ENCODE measurements at places on chromosomes 3 and 15. TPM values are rescaled to one million over a fixed set of nuclear protein-coding genes. Genes with fewer than 3 reads are reported as not detected.

- H3K4me3 ChIP-seq, result no peak overlapping the region
- H3K4me1 ChIP-seq, result no peaks in the 10 kb centered on the region
- H3K36me3 ChIP-seq, result no peaks in the 10 kb centered on the region
- no peak for DNase-seq
Measured at GRCh38 chr3:51355891-51356578, 29.1 kb upstream of the MANF start.

DNA sequence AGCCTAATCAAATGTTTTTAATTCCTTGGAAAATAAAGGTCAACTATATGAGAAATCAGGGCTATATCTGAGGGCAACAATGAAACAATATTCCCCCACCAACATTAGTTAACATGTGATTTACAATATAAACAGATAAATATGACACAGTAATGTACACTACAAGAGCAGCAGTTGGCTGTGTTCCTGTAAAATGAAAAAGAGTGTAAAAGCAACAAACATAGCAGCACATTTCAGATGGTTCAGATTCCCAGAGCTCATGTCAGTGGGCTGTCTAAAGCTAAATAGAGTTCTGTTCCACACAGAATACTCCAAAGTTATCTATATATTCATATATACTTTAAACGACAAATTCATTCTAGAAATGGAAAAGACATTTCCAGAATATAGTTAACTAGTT is 42.6 kb downstream of the ANKRD28 start:
- no peaks in the 10 kb centered on the region for H3K27me3 ChIP-seq
- H3K4me3 ChIP-seq, result no peak overlapping the region
- no peak for DNase-seq
- H3K4me1 ChIP-seq, result peaks cover 4% of the 10 kb centered on the region

GRCh38 chr3:16004812-16005211 is 169.7 kb upstream of the GALNT15 start:
- no peaks in the 10 kb centered on the region for H3K36me3 ChIP-seq
- H3K4me1 ChIP-seq, result no peaks in the 10 kb centered on the region
- no peak overlapping the region for H3K27ac ChIP-seq
- no peak overlapping the region for H3K4me3 ChIP-seq
- H3K27me3 ChIP-seq, result no peaks in the 10 kb centered on the region

Gene CFAP100
- not detected for total RNA-seq

Gene TRIM71
- 0.39 TPM for total RNA-seq

GRCh38 chr3:149820183-149820582 is 7.2 kb downstream of the RNF13 start:
- no peak overlapping the region for H3K4me3 ChIP-seq
- H3K27me3 ChIP-seq, result no peaks in the 10 kb centered on the region
- DNase-seq, result no peak

DNA sequence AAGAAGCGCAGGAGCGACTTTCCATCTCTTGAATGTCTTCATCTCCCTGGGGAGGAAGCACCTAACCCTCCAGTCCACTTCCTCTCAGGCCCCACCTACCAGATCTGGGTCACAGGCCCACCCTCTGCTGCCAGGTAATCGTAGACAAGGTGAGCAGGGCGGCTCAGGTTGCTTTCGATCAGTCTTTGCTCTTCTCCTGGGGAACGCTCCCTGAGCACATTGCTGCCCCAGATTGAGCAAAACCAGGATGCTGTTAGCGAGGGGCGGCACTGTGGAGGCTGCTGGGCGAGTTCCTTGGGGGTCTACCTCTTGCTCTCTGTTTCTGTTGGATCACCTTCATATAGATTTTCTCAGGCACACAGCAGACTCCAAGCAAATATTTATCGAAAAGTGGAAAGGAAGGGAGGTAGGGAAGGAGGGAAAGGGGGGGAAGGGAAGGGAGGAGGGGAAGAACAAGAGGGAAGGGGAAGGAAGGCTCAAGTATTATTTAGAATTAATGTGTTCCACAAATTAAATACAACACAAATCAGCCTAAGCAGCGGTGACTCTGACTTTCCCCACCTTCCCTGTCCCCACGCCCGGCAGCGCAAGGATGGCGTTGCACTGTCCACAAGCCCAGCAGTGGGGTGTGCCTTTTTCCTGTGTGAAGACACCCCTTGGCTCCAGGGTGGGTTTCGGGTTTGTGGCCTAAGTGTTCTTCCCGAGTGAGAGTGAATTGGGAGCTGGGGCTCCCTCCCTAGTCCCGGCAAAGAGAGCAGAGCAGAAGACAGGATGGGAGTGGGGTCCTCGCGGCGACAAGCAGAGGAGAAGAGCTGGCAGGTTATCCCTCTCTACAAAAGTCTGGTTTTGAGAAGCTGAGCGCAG is 6.1 kb upstream of the PCSK6 start:
- no peaks in the 10 kb centered on the region for H3K36me3 ChIP-seq
- no peak overlapping the region for H3K27ac ChIP-seq
- no peak overlapping the region for H3K4me3 ChIP-seq

- no peaks in the 10 kb centered on the region for H3K36me3 ChIP-seq
- no peak overlapping the region for H3K4me3 ChIP-seq
- no peaks in the 10 kb centered on the region for H3K4me1 ChIP-seq
- no peaks in the 10 kb centered on the region for H3K27me3 ChIP-seq
Measured at GRCh38 chr3:8970971-8971589, 7.8 kb upstream of the RAD18 start.

GRCh38 chr3:117144853-117145252 is 435.3 kb downstream of the TUSC7 start:
- no peak overlapping the region for H3K4me3 ChIP-seq
- H3K27ac ChIP-seq, result no peak overlapping the region
- H3K27me3 ChIP-seq, result no peaks in the 10 kb centered on the region

GRCh38 chr3:140995881-140996280 is 54.2 kb downstream of the SLC25A36 start:
- peak; percentile 9 for DNase-seq
- no peak overlapping the region for H3K4me3 ChIP-seq
- no peaks in the 10 kb centered on the region for H3K4me1 ChIP-seq
- H3K27ac ChIP-seq, result no peak overlapping the region

Gene ITIH3
- not detected for total RNA-seq

DNA sequence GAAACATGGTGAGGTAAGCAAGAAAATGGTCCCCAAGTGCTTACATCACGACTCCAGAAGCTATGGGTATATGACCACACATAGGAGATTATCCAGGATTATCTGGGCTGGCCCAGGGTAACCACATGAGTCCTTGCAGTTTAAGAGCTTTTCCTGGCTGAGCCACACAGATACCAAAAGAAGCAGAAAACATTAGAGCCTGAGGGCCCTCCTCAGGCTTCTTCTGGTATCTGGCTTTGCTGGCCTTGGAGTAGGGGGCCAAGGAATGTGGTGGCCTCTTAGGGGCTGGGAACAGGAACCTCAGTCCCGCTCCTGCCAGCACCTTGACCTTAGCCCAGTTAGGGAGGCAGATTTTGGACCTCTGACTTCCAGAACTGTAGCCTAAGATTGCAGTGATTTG is 259.1 kb downstream of the KCNMB2 start:
- no peaks in the 10 kb centered on the region for H3K4me1 ChIP-seq
- H3K27ac ChIP-seq, result no peak overlapping the region
- DNase-seq, result no peak
- H3K27me3 ChIP-seq, result no peaks in the 10 kb centered on the region
- H3K4me3 ChIP-seq, result no peak overlapping the region
